ENCODE measurements at places on chromosomes 13 and 19. TPM values are rescaled to one million over a fixed set of nuclear protein-coding genes. Genes with fewer than 3 reads are reported as not detected.

DNA sequence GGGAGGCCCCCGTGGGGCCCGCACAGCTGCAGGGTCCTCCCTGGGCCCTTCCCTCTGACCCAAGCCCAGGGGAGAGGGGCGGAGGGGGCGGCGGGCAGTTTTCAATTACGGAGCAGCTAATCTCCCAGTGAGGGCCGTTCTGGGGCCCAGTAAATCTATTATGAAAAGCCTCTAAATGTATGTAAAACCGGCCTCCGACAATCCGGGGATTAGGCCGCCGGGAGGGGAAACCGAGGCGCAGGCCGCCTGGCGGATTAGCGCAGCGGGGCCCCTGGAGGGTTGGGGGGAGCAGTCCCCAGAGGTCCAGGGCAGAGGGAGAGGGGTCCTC, 25.1 kb downstream of the EFNA2 start:
- H3K36me3 ChIP-seq, result no peaks in the 10 kb centered on the region
- peaks cover 3% of the 10 kb centered on the region for H3K4me1 ChIP-seq
- no peak overlapping the region for H3K27ac ChIP-seq
- no peaks in the 10 kb centered on the region for H3K27me3 ChIP-seq
- no peak for DNase-seq

Gene ACP5
- 40.4 TPM for total RNA-seq

DNA sequence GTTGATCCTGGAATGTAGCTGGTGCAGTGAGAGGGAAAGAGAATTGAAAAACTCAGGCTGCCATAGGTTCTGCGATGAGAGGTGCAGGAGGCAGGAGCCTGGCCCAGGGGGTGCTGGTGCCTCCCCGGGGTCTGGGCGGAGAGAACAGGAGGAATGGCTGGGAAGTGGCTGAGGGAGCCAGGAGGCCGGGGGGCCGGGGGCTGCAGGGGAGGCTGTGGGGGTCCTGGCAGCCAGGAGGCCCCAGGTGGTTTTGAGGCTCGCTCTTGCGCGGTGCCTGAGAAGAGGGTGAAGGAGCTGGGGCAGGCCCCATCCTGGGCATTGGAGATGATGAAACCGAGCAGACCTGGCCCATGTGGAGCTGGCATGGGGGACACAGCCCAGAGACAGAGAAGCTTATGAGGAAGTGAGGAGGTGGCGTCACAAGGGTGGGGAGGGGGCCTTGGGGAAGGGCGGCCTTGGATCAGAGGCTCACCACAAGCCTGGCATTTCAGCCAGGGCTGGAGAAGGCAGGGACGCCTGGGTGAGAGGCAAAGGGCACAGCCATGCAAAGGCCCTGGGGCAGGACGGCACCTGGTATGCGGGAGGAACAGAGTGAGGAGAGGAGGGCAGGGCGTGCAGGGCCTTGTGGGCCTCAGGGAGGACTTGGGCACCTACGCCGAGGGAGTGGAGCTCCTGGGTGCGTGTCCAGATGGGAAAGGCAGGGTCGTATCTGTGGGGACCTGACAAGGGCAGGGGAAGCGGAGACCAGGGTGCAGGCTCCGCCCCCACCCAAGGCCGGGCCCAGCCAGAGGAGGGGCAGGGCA, 1.3 kb upstream of the TEKTIP1 start:
- H3K27ac ChIP-seq, result no peak overlapping the region
- H3K4me3 ChIP-seq, result no peak overlapping the region
- DNase-seq, result no peak
- peaks cover 27% of the 10 kb centered on the region for H3K36me3 ChIP-seq

DNA sequence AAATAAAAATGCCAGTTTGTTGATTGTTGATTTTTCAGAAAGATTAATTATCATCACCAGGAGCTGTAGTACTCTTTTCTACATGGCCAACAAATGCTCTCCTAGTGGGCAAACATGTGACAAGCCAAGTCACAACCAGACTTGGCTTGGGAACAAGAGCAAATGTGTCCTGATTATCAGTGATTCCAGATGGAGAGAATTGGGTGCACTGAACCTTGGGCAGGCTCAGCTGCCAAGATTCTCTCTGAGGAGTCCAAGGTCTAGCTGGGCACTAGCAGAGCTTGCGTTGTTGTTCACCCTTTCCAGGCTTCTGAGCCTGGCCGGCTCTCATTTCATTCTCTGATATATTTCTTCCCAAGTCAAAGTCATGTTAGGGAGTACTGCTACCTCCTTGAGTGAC, 27.3 kb upstream of the GPI start:
- H3K27me3 ChIP-seq, result no peaks in the 10 kb centered on the region
- H3K4me1 ChIP-seq, result peaks cover 7% of the 10 kb centered on the region
- no peak overlapping the region for H3K27ac ChIP-seq
- DNase-seq, result no peak

DNA sequence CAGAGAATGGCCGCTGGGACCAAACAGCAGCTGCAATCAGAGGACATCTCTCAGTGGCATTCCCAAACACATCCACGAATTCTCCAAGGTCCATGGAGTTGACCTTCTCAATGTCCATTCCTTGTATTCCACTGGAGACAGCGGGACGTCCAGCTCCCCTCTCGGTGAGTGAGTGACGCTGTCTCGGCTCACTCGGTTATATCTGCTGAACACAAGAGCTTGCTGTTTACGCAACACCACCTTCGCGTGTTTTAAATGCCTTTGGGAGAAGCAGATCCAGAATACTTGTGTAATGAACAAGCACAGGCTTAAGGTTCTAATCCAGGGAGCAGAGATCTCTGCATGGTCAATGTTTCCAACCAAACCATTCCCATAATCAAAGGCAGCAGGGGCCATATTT, at the start of gene URAD:
Gene URAD, minus strand, starts transcription at position 174 of the 400 bp plus-strand sequence. Its CDS starts 56 bp downstream, at position 118.
- DNase-seq, result no peak
- H3K36me3 ChIP-seq, result no peaks in the 10 kb centered on the region
- H3K27ac ChIP-seq, result no peak within 1 kb of the TSS

- H3K4me3 ChIP-seq, result no peak overlapping the region
- no peak for DNase-seq
- H3K36me3 ChIP-seq, result no peaks in the 10 kb centered on the region
- no peaks in the 10 kb centered on the region for H3K4me1 ChIP-seq
- H3K27ac ChIP-seq, result no peak overlapping the region
Observed at GRCh38 chr13:32881074-32881776, 135.0 kb upstream of the KL start.

DNA sequence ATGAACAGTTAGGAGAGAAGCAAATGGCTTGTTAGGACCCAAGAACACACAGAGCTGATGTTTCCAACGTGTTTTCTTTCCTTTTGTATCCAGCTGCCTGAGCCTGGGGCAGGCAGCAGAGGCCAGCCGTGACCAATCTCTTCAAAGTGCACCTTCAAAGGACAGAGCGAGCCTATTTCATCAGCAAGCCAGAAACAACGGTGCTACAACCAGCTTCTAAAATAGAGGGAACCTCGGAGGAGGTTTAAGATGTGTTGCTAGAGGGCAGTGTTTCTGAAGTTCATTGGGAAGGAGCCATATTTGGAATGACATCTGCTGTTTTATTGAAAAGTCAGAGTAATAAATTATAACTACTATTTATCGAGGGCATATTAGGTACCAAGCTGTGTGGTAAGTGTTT, 56.2 kb upstream of the RFC3 start:
- no peak overlapping the region for H3K27ac ChIP-seq
- H3K4me1 ChIP-seq, result no peaks in the 10 kb centered on the region
- H3K4me3 ChIP-seq, result no peak overlapping the region
- no peaks in the 10 kb centered on the region for H3K36me3 ChIP-seq

DNA sequence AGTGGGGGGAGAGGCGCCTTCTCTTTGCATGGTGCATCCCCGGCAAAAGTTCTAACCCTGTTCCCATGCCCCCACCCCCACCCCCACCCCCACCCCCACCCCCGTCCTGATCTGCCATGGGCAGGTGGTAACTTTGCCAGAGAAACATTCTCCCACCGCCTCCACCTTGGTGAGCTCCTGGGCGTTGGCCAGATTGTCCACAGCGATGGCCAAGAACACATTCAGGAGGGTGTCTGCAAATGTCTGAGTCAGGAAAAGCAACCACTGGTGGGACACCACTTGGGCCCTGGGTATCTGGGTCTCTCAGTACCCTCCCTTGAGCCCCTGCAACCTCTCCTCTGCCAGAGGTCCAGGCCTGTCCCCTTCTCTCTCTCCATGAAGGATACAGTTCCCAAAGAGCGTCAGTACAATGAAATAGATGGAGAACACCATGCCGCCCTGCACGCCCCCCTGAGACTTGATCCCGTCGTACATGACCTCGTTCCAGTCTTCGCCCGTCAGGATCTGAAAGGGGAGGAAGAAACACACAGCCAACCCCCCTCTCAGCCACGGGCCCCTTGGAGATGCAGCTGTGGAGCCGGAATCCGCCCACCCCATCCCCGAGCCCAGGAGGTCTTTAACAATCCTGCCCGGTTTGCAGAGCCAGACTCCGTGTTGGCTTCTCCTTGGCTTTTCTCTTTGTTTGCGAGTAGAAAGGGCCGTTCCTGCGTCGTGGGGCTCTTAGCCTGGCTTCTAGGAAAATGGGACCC, 153.3 kb downstream of the IER2 start:
- peaks cover 3% of the 10 kb centered on the region for H3K4me1 ChIP-seq
- no peak for DNase-seq
- no peak overlapping the region for H3K27ac ChIP-seq

Gene CGB5
- not detected for total RNA-seq

GRCh38 chr13:75687150-75687763, 51.1 kb downstream of the LMO7 start:
- H3K27me3 ChIP-seq, result no peaks in the 10 kb centered on the region
- H3K4me3 ChIP-seq, result no peak overlapping the region
- no peaks in the 10 kb centered on the region for H3K4me1 ChIP-seq
- DNase-seq, result no peak
- no peaks in the 10 kb centered on the region for H3K36me3 ChIP-seq
- no peak overlapping the region for H3K27ac ChIP-seq

DNA sequence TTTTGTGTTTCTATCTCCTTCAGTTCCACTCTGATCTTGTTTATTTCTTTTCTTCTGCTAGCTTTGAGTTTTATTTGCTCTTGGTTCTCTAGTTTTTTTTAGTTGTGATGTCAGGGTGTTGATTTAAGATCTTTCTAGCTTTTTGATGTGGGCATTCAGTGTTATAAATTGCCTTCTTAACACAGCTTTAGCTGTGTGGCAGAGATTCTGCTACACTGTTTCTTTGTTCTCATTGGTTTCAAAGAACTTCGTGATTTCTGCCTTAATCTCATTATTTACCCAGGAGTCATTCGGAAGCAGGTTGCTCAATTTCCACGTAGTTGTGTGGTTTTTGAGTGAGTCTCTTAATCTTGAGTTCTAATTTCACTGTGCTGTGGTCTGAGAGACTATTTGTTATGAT, 251.7 kb upstream of the HTR2A start:
- H3K36me3 ChIP-seq, result no peaks in the 10 kb centered on the region
- no peak overlapping the region for H3K27ac ChIP-seq
- no peaks in the 10 kb centered on the region for H3K27me3 ChIP-seq
- no peak overlapping the region for H3K4me3 ChIP-seq

Gene MISP3
- total RNA-seq, result 0.91 TPM

Gene CATSPERD
- total RNA-seq, result not detected

Gene COL4A2
- total RNA-seq, result not detected

GRCh38 chr13:35699825-35700510, 223.5 kb upstream of the MAB21L1 start:
- no peak overlapping the region for H3K4me3 ChIP-seq
- no peak overlapping the region for H3K27ac ChIP-seq
- no peak for DNase-seq
- H3K36me3 ChIP-seq, result no peaks in the 10 kb centered on the region
- H3K4me1 ChIP-seq, result no peaks in the 10 kb centered on the region
- H3K27me3 ChIP-seq, result no peaks in the 10 kb centered on the region

DNA sequence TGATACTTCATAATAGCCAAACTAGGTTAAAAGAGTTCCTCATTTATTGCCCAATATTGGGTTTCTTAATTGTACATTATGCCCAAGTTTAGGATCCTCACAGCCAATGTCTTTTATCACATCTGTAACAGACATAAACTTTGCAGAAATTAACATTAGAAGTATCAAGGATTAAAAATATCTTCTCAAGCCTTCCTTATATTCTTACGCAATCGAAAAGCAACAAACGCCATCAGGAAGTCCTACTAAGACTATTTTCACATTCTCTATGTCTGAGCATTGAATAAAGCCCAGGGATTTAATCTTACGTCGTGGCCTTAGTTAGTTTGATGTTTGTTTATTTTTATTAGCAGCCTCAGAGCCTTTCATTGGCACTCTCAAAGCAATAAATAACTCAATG, 1660.4 kb upstream of the MIR17HG start:
- no peak for DNase-seq
- no peaks in the 10 kb centered on the region for H3K4me1 ChIP-seq
- no peaks in the 10 kb centered on the region for H3K27me3 ChIP-seq
- H3K4me3 ChIP-seq, result no peak overlapping the region

DNA sequence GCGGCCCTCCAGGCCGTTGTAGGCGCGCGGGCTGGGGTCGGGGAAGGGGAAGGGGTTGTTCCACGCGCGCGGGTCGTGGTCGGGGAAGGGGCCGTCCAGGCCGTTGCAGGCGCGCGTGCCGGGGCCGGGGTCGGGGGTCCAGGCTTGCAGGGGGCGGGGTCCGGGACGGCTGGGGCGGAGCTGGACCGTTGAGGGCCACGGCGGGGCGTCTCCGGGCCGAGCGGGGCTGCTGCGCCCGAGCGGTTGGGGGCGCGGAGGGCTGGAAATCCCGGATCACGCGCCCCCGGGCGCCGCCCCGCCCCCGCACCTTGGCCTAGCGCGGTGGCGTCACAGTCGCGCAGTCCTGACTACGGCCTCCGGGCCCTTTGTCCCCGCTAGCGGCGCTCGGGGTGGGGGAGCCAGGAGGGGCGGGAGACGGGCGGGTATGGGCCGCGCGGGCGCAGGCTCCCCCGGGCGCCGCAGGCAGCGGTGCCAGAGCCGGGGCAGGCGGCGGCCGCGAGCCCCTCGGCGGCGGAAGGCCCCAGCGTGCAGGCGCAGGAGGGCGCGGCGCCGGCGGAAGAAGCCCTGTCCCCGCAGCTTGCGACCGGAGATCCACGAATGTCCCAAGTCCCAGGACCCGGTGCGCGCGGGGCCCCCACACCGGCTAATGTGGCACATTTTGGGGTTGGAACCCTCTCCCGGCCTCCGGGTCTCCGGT, 665 bp downstream of the GPX4 start:
- peaks cover 3% of the 10 kb centered on the region for H3K36me3 ChIP-seq
- H3K4me1 ChIP-seq, result peaks cover 39% of the 10 kb centered on the region
- H3K27me3 ChIP-seq, result no peaks in the 10 kb centered on the region
- H3K27ac ChIP-seq, result peak overlapping the region; percentile 98
- H3K4me3 ChIP-seq, result peak overlapping the region; percentile 37
- peak; percentile 68 for DNase-seq

GRCh38 chr13:52348983-52349780, 56.8 kb downstream of the THSD1 start:
- H3K36me3 ChIP-seq, result no peaks in the 10 kb centered on the region
- DNase-seq, result peak; percentile 41
- peaks cover 3% of the 10 kb centered on the region for H3K27me3 ChIP-seq
- no peak overlapping the region for H3K27ac ChIP-seq
- H3K4me1 ChIP-seq, result no peaks in the 10 kb centered on the region
- H3K4me3 ChIP-seq, result no peak overlapping the region

Gene FCHO1
- total RNA-seq, result 71.9 TPM

DNA sequence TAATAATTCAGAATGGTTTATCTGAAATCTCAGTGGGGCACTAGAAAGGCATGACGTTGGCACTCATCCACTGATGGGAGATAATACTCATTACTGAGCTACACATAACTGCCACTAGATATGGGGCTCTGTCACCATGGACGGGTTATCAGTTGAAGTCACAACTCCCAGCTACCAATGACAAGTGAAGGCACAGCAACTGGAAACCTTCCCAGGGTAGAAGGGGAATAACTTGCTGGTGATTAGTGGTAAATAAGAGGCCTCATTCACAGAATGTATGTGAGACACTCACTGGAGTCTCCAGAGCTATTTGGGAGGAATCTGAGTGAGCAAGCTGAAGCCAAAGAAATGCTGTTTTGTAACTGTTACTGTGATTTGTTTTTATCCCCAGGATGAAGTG, 249.6 kb downstream of the ENOX1 start:
- H3K27ac ChIP-seq, result no peak overlapping the region
- no peak for DNase-seq
- H3K4me1 ChIP-seq, result no peaks in the 10 kb centered on the region
- no peaks in the 10 kb centered on the region for H3K27me3 ChIP-seq
- no peak overlapping the region for H3K4me3 ChIP-seq

Data from CD4-positive, CD25-positive, alpha-beta regulatory T cell (primary cell).